Thoracic aorta (tissue), 2 donors: ENCODE measurements at places on chromosomes 4 and X.

DNA sequence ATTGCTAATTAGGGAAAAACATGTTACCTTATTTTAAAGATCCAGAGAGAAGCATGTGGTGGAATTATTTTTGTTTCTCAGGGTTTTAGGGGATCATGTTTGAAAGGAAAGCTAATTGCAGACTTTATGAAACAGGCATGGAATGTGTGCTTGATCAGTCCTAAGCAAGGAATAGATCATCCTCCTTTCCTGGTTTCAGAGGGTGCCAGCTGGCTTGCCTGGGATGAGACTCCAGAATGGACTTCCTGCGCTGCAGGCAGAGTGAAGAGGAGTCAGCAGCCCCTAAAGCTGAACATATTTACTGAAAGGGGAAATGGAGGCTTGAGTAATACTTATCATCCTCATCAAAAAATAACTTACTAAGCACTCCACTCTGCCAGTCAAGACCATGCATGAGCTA lies 13.3 kb downstream of the FGF5 start:
- DNase-seq = no peak

GRCh38 chr4:151574968-151575367 lies 166.0 kb downstream of the FHIP1A start:
- DNase-seq = no peak

GRCh38 chr4:150387981-150388380 lies 194.0 kb upstream of the MAB21L2 start:
- DNase-seq = no peak

- no peak for DNase-seq
These were observed 353 bp downstream of the NSD2 start for GRCh38 chr4:1871471-1872021.
